ENCODE measurements at places on chromosomes 16 and 17. TPM values are rescaled to one million over a fixed set of nuclear protein-coding genes. Genes with fewer than 3 reads are reported as not detected.
A peak's percentile ranks its signal among the peaks of the same experiment; 100 is the strongest.

The TSPOAP1 gene
- total RNA-seq, result 66.3 TPM

GRCh38 chr17:63993368-63993985 lies 4.7 kb upstream of the PRR29 start:
- peak; percentile 56 for DNase-seq
- H3K4me1 ChIP-seq, result peaks cover 49% of the 10 kb centered on the region
- peaks cover 14% of the 10 kb centered on the region for H3K27me3 ChIP-seq
- H3K4me3 ChIP-seq, result no peak overlapping the region
- H3K27ac ChIP-seq, result peak overlapping the region; percentile 66

DNA sequence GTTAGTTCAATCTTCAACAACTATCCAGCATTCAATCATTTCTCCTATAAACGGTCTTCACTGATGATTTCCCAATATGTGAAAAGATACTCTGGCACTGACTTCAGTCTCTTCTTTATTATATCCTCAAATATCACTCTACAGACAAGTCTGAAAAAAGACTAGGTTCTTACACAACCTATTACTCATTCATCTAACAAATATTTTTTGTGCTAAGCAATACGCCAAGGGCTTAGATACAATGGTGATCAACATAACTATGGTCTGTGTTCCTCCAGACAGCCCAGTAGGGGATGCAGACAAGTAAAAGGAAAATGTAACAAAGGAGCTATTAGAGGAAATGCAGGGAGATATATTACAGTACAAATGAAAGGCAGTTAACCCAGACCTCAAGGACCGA lies 63.9 kb downstream of the MYO1D start:
- no peak overlapping the region for H3K4me3 ChIP-seq
- peaks cover 27% of the 10 kb centered on the region for H3K4me1 ChIP-seq
- H3K27ac ChIP-seq, result no peak overlapping the region
- H3K36me3 ChIP-seq, result peaks cover 3% of the 10 kb centered on the region
- H3K27me3 ChIP-seq, result peaks cover 6% of the 10 kb centered on the region
- no peak for DNase-seq

DNA sequence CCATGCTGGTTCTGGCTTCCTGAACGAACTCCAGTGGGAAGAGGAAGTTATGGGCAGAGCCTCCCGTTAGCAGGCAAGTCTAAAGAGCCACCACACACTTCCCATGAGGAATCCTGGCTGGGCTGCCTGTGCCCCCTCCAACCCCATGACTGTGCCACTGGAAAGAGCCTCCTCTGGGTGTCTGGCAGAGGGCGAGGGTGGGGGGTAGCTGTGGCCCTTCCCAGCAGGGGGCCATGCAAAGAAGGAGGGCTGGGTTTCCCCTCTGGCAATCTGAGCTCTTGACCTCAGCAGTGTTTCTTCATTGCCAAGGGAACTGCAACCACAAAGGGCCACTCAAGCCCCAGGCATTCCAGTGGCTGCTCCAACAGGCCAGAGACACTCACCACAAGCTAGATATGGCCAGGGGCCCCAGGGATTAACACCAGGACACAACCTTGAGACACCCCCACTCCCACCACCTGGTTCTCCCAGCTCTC lies 1.7 kb upstream of the RRAD start:
- no peak overlapping the region for H3K4me3 ChIP-seq
- no peak overlapping the region for H3K27ac ChIP-seq
- no peak for DNase-seq
- no peaks in the 10 kb centered on the region for H3K36me3 ChIP-seq
- H3K4me1 ChIP-seq, result peaks cover 25% of the 10 kb centered on the region
- H3K27me3 ChIP-seq, result peaks cover 31% of the 10 kb centered on the region

DNA sequence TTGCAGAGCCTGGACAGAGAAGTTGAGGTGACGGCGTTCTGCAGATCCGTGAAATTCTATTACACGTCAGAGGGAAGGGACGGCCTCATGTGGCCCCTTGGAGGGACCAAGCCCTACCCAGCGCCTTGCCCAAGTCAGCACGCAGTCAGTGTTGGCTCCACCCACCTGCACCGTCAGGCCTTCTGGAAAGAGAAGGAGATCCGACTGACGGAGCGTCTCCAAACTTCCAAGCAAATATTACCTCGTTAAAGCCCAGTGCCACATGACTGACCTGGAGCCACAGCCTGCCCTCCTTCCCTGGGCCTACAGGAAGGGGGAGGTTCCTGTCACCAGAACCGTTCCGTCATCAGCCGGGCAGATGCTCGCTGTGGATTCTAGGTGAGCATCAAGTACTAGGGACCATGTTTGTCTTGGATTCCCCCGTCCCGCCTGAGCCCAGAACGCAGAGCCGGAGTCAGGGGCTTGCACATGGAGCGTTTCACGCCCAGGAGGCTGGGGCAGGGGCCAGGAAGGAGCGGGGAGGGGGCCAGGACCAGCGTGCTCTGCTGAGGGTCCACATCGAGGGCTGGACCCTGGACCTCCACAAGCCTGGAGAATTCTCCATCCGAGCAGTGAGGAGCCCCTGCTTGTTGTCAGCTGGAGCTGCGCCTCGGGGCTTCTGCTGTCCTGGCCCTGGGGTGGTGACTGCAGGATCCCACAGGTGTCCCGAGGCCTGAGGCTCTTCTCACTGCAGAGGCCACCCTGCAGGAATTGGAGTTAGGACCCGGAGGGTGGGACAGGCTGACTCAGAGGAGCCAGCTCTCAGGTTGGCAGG lies 22.6 kb upstream of the METRNL start:
- no peak overlapping the region for H3K4me3 ChIP-seq
- peak; percentile 39 for DNase-seq
- no peak overlapping the region for H3K27ac ChIP-seq
- no peaks in the 10 kb centered on the region for H3K36me3 ChIP-seq

- H3K27me3 ChIP-seq, result no peaks in the 10 kb centered on the region
- peak overlapping the region; percentile 84 for H3K4me3 ChIP-seq
- peak; percentile 52 for DNase-seq
Measured at GRCh38 chr17:31488264-31488981, 96.9 kb downstream of the RAB11FIP4 start.
